Stimulated activated CD4-positive, alpha-beta T cell treated with anti-CD3 and anti-CD28 coated beads, TNF-alpha, amount 100 ng/mL, for 1 hour (primary cell): ENCODE measurements at places on chromosomes 2 and 18.

GRCh38 chr2:120599072-120599471 lies 136.6 kb upstream of the GLI2 start:
- no peak for DNase-seq

- DNase-seq = no peak
Observed at GRCh38 chr2:76679025-76679396, 843.2 kb downstream of the LRRTM4 start.

DNA sequence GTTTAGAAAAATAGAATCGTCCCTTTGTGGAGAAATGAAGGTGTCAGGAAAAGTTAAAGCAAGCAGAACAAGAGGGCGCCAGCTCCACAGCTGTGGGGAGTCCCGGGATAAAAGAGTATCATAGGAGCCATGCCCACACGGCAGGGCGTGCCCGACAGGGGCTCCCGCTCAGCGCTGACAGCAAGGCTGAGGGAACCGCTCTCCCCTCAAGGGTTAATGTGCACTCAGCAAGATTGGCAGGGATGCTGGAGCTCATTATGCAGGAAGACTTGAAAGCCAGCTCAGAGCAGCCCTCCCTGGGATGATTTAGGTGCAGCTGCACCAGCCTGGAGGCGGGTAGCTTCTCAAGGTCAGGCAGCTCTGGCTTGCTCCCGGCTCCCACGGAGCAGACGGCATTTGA lies 500.2 kb downstream of the EIPR1 start:
- no peak for DNase-seq

GRCh38 chr2:175414191-175414881 lies 232.8 kb upstream of the ATP5MC3 start:
- no peak for DNase-seq

DNA sequence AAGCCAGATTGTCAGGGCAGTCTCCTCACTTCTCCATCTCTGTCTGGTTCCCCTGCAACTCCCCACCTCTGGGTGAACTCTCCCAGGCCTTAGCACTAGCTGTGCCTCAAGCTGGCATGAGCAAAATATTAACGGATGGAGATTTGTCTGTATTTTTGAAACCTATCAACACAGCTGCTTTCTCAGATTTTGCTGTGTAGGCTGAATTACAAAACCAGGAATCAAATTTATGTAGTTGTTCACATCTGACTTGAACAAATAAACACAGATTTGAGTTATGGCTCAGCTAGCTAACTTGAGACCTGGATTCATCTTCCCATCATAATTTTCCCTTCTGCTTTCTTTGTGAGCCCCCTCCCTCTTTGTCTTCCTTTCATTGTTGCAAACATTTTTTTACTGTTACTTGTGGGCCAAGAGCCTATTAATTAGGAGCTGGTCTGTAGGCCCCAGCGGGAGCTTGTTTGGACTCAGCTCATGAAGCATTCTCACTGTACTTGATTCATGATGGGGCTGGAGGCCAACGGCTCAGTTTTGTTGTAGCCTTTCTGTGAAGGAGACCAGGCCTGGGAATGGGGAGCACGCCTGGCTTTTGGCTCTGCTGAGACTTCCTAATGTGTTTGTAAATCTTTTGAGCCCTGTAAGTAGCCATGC lies 164.1 kb upstream of the GATA6 start:
- no peak for DNase-seq

DNA sequence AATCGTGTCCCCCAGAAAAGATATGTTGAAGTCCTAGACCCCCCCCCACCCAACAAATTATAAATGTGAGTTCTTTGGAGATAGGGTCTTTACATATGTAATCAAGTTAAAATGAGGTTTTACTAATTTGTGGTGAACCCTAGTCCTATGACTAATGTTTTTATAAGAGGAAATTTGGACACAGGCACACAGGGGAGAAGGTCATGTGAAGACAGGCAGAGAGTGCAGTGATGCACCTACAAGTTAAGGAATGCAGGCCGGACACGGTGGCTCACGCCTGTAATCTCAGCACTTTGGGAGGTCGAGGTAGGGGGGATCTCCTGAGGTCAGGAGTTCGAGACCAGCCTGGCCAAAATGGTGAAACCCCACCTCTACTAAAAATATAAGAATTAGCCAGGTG lies 5.8 kb upstream of the PMAIP1 start:
- no peak for DNase-seq

DNA sequence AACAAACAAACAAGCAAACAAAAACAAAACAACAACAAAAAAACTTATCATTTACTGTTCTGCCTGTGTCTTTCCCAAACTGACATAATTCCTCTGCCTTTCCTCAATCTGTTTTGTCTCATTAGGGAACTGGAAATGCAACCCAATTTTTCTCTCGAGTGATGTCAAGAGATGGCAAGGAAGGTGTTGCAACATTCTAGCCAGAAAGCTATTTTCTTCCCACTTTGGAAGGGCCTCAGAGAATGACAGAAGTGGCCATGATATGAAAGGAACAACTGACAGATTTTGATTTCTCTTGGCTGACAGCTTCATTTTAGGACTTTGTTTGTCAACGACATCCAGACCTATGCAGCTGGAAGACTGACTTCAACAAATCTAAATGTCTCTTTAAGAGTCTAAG lies 24.7 kb downstream of the RND3 start:
- no peak for DNase-seq

- no peak for DNase-seq
Observed at GRCh38 chr2:134440336-134440909, 186.6 kb downstream of the MGAT5 start.

- DNase-seq = no peak
Observed at GRCh38 chr2:50975546-50975945, 56.4 kb downstream of the NRXN1 start.

DNA sequence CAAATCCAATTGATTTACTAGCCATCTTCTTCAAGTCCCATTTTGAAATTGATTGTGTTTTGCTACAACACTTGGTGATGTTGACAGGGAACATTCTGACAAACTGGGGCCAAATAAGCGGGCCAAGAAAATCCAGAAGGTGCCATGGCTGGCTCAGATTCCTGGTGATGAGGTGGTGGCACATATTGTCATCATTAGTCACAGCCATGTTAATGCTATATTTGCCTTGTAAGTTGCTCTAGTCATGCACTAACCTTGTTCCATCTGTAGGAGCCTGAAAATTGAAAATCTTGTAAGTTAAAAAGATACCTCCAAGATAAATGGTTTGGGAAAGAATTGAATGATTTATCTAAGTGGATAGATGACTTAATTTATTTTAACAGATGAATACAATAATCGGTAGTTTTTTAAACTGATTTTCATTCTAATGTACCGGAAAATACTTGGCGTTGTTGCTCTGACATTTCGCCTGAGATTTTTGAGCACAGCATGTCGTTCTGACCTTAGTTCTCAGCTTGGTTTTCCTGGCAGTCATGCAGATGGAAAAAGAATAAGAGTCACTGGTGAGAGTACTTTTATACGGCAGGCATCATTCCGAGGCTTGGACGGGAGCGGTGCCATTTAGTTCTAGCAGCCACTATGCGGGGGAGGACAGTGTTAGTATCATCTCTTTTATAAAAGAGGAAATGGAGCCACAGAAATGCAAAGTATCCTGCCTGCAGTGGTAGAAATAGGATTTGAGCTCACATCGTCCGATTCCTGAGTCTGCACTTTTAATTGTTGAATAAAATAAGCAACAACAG lies 133.9 kb downstream of the ZNF532 start:
- DNase-seq = no peak

DNA sequence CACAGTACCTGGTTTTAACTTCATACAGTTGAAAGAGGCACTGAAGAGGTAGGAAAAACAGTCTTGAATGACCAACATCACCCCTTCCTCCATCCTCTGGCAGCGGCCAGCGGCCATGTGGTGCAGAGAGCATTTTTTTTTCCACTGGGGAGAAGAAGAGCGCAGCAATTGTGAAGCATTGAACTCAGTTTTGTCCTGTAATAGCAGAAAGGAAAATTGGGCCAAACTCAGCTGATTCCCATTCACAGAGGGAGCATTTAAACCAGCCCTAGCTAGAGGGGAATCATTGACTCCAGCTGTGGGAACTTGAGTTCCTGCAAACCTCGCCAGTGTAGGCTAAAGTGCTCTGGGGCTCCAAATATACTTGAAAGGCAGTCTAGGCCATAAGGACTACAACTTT lies 316.6 kb upstream of the CHST9 start:
- no peak for DNase-seq

GRCh38 chr2:3323360-3324035 lies 54.1 kb downstream of the EIPR1 start:
- no peak for DNase-seq
